ENCODE measurements at places on chromosomes 1 and 21.
A peak's percentile ranks its signal among the peaks of the same experiment; 100 is the strongest.

DNA sequence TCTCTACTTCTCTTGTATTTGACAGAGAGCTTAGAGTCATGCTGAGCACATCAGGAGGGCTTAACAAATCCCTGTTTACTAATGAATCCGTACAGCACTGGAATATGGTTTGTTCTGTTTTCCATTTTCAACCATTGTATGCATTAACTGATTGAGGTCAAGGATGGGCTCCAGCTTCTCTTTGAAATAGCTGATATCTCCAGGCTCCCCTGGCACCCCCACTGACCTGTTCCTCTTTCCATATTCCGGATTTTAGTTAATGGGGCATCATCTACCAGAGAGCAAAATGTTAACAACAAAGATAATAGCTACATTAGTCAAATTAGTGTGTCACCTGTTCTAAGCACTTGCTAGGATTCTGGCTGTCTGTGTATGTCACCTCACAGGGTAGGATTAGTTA, 57.6 kb downstream of the NENF start:
- no peak for DNase-seq

- no peak for DNase-seq
These were observed 672 bp downstream of the BCL2L15 start for GRCh38 chr1:113886417-113887401.

DNA sequence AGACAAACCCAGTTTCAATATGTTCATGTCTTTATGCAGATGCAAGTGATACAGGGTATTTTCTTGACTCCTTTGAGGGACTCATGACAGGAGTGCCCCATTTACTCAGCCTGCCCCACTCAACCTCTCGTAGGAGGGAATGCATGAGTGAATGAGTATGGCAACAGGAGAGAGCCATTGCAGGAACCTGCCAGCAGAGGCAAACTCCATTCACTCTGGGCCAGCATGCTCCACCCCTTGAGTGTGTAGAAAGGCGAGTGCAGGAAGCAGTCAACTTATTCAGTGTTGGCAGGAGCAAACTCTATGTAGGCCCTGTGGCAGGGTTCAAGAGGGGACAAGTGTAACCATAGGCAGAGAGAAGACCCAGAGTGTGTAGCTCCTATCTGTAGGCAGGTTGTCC, 1526.3 kb downstream of the PLA2G4A start:
- no peak for DNase-seq

DNA sequence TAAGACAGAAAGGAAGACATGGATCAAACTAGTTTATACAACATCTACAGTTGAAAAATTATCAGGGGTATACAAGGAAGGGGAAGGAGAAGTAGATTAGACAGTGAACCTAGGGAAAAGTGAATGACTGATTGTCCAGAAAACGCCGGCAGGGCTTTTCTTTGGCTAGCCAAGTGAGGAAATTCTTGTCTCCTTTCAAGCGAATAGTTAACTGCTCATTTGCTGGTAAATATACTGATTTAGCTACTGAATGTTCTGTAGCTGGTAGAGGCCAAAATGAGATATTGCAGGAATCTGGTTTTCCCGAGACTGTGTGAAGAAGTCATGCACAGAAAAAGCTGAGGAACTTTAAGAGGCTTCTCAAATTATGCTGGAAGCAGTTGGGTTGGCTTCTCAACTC, 128.5 kb upstream of the ZNHIT6 start:
- DNase-seq = no peak

DNA sequence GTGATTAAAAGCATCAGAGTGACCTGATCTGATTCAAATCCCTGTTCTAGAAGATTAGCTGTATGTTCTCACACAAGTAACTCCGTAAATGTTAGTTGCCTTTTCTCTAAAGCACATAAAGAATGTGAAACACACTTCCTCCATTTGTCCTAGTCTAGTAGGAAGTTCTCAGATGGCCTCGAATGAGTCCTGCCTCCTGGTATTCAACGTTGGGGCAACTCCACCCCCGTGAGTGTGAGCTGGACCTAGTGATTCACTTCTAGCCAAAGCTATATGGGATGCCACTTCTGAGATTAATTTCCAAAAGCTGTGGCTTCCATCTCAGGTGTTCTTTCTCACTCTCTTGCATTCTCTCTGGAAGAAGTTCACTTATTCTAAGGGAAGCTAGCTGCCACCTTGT, 267.6 kb downstream of the GPATCH2 start:
- no peak for DNase-seq

DNA sequence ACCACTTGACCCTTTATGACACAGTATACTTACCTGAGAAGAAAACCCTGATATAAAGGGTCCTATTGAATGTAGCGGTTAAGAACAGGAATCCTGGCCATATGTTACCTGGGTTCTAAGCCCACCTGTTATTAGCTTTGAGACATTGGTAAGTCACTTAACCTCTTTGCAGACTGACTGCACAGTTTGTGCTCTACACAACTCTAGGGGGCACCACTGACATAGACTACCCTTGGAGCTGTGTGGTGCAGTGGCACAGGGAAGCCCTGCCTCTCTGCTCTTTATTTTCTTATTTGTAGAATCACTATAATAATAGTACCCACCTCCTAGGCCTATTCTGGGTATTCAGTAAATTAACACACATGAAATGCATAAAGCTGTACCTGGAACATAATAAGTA, 165.6 kb downstream of the C1orf94 start:
- no peak for DNase-seq

DNA sequence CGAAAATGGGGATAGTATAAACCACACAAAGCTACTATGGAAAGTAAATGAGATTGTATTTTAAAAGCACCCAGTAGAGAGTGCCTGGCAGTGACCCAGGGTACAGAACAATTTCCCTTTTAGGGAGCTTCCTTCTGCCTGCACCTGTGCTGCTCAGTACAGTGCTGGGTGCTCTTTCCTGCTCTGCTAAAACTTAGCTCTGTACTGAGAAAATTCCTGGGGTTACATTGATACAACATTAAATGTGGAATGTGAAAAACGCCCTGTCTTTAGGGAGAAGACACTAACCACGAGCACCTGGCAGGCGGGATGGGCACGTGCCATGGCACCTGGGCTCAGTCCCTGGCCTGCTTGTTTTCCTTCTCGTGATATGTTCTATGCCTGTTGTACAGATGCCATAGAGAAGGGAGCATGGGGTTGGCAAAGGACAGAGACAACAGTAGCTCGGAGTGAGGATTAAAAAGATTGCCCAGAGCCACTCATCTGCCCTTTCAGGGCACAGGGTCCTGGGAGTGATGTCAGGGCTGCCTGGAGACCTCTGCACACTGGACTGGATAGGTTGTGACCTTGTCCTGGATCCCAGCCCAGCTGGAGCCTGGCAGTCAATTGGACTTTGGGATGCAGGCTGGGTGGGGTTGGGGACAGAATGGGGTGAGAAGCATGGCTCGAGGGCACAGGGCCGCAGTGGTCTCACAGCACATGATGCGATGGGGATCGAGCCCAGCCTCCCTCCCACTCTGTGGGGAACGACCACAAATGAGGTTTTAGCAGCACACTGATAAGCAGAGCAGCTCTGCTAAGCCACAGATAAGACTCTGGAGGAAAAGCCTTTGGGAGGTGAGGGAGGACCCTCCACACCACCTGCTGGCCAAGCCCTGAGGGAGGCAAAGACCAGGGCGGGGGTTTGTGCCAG, 4.2 kb downstream of the SPATA46 start:
- no peak for DNase-seq

DNA sequence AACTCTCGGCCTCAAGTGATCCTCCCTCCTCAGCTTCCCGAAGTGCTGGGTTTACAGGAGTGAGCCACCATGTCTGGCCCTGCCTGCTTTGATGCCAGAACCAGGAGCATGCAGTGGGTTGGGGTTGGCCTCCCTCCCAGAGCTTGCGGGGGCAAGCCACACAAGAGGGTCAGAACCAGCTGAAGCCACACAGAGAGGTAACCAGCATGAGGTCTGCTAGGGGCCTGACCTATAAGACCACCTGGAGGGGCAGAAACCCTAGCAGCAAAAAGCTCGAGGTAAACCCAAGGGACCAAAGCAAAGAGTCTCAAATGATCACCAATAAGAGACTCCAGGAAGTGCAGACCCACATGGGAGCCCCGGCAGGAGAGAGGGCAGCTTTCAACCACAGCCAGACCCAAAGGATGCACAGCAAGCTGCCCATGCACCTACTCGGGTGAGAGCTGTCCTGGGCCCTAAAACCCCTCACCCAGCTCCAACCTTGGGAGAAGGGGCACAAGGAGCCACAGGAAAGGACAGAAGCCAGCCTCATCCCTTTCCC, 81.2 kb downstream of the TOMM20 start:
- DNase-seq = no peak

- DNase-seq = no peak
These were observed 172.7 kb upstream of the NR5A2 start for GRCh38 chr1:199854686-199855321.

- DNase-seq = no peak
These were observed at the start of gene ZNF695 for GRCh38 chr1:247007511-247008405. ZNF695 (minus strand) TSS chr1:247008057; CDS start chr1:247007908, 149 bp downstream.

GRCh38 chr1:28115267-28115666, 26.9 kb upstream of the EYA3 start:
- no peak for DNase-seq

GRCh38 chr1:87450136-87450535, 121.5 kb downstream of the LMO4 start:
- DNase-seq = no peak

DNA sequence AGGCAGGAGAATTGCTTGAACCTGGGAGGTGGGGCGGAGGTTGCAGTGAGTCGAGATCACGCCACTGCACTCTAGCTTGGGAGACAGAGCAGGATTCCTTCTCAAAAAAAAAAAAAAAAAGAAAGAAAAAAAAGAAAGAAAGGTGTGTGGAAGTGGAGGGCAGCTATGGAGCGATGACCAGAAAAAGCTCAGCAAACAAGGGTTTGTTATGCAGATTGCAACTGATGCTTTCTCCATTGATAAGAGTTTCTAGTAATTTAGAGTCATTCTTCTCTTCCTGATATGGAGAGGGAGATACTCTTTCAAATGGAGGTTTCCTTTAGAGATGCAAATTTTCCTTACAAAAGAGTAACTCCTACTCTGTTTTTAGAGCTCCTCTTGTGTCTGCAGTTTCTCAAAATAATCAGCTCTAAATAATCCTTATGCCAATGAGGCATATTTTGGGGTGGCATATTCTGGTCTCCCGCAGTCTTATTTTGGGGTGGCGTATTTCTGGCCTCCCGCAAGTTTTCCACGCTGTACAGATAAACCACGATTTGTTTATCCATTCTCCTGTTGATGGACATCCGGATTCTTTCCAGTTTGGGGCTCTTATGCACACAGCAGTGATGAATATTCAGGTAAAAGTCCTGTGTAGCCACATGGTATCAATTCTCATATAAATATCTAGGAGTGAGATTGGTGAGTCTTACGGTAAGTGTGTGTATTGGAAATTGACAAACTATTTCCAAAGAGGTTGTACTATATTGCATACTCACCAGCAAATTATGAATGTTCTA, 30.7 kb upstream of the RCC2 start:
- no peak for DNase-seq

DNA sequence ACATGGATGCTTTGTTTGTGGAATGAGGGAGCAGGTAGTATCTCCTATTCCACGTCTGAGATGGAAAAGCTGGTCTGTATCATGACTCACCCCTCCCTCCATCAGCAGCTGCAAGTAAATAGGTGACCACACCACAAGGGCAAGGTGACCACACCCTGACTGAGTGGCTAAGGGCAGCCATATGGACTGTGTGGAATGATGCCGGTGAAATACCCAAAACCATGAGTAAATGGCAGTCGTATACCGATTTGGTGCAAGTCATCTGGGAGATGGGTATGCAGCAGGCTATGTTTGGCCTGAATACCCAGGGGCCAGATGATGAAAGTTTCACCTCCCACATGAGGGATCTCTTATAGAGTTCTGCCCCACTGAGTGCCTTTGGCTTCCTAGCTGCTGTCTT, 15.8 kb upstream of the UBE2U start:
- DNase-seq = no peak

GRCh38 chr1:93700532-93701469, 19.2 kb upstream of the BCAR3 start:
- DNase-seq = no peak

GRCh38 chr21:42509244-42509643, 4.4 kb upstream of the SLC37A1 start:
- no peak for DNase-seq

GRCh38 chr1:43373066-43373940, 5.5 kb upstream of the ELOVL1 start:
- no peak for DNase-seq

GRCh38 chr1:221699577-221699976, 42.3 kb downstream of the DUSP10 start:
- DNase-seq = no peak

DNA sequence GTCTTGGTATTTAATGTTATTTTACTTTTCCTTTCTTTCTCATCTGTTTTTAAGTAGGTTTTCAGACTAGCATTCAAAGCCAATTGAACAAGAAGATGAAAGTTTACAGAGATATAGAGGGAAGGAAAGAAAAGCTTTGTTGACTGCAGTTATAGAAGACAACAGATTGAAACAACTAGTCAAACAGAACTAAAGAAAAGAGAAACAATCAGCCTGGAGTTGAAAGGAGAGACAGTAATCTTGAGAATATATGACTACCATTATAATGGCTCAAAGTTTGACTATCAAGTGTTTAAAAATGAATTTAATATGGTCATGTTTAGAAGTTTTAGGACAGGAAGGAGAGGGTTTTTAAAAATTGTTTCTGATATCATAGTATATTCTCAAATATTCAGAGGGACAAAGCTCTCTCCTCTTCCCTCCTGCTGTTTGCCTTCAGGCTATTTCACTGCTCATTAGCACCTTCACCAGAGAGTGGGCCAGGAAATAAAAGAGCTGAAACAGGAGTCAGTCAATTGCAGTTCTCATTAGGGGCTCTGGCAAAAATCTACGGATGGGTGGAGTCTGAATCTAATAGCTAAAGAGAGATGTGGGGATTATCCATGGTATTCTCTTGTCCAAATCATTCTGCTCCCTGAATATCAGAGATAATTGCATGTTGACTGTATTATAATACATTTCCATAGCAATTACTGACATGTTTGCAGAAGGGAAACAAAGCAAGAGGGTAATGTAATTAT, 577.8 kb downstream of the BRINP3 start:
- DNase-seq = no peak

DNA sequence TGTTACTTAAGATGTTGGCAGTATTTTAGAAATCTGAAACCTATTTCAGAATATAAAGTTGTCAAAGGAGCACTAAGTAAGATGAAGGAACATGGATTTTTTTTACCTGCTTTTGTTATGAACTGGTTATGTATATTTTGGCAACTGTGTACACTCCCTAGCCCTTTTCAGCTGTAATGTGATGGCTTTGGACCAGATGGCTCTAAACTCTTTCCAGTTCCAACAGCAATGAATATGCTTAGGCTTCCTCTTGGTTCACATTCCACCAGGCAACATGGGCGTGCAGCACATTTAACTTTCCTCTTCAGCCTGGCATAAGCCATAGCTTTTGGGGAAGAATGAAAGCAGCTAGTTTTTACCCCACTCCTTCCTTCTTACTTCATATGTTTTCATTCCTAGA, 95.6 kb upstream of the ADAMTS5 start:
- DNase-seq = no peak

DNA sequence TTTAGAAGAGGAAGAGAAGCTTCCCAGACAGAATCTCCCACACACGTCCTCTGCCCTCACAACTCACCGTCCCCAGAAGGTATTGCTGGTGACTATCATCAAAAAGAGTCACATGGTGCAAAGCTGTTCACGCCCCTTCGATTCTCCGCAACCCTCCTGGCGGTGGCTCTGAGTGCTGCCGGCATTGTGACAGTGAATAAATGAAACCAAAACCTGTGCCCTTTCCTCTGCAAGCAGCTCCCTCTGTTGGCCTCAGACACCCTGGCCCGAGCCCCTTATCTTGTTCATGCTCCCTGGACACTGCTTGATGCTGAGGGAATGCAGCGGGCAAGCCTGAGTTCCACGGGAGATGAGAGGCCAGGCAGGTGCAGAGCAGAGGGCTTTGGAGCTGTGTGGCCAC, 510.3 kb downstream of the NPHP4 start:
- DNase-seq = peak; percentile 3

All from activated naive CD4-positive, alpha-beta T cell (primary cell).